ENCODE measurements at places on chromosomes 4 and X. TPM values are rescaled to one million over a fixed set of nuclear protein-coding genes. Genes with fewer than 3 reads are reported as not detected.

DNA sequence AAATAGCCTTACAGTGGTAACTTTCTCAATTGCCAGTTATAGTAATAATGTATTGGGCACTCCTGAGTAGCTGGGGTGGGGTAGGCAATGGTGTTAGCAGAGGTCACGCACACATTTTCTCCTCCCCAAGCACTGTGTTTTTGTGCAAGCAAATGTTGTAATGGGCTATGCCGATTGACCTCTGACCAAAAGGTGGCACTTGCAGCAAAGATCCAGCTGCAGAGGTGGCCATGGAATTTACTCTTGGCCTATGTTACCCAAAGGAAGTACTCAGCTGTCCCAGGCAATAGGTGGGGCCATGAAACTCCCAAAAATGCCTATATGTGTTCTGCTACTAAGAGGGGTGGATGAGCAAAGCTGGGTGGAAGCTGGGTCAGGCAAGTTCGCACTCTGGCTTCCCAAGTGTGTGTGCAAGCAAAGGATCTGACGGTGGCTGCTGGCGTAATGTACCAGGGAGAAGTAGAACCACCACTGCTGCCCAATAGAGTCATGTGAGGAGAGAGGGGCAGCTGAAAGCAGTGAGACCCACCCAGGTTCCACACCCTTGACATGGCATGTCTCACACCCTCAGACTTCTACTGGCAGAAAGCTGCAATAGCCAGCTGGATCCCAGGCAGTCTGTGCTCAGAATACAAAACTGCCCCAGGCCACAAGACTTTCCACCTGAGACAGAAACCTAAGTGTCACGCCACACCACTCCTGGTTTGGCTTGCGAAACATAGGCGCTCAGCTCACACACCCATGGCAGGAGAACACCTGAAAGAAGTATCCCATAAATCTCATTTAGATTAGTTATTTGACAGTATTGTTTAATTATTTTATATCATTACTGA is 353.3 kb upstream of the EMCN start:
- no peak for DNase-seq

DNA sequence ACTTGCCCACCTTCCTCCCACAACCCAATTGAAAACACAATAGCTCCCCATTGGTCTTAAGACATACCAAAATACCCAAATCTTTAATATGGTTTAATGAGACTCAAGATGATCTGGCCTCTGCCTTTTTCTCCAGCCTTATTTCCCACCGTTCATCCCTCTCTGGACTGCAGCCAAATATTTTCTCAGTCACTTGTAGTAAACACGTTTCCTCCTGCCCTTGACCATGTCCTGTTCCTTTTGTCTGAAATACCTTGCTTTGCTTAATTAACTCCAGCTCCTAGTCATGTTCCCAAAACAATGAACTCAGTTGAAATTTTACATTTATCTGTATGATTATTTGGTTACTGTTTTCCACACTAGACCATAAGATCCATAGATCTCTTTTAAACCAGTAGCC is 8.4 kb upstream of the NUP54 start:
- no peak for DNase-seq

Gene GAGE12J
- not detected for total RNA-seq

- no peak for DNase-seq
Measured at GRCh38 chr4:8644966-8645752, 52.6 kb downstream of the CPZ start.

Gene TRIM75
- not detected for total RNA-seq

DNA sequence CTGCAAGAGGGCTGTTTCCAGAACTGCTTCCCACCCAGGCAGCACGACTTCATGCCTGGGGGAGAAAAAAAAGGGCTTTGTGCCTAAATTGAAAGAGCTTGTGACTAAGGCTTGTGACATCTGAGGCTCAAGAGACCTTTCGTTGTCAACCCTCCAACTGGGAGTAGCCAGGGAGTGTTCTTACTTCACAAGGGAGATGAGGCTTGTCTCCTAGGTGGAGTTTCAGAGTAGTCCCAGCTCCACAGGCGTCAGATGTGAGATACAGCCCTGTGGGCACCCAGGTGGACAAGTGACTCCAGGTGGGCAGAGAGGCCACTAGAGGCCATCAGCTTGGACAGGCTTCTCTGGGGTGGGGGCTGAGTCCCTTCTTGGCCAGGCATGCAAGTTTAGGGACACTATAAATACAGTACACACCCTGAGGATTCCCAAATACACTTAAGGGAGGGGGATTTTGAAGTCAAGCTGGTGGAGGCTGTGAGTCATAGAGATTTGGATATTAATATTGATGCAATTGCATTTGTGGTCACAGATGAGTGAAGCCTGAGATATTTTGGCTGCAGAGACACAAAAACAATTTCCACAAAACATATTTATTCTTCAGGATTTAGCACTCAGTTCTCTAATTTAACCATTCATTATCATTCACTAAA is 40.1 kb upstream of the SETD7 start:
- no peak for DNase-seq

Gene NOX1
- not detected for total RNA-seq

DNA sequence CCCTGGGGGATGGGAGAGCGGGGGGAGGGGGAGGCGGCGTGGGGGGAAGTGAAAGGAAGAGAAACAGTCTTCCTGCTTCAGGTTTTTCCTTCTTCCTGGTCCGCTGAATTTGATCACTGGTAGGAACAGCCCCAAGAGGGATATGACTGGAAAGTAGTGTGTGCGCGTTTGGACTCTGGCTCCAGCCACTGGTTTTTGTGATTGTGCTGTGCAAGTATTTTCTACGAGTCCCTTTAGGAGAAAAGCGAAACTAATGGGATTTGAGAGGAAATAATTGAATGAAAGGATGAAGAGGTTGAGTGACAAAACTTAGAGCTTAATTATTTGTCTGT is 836 bp downstream of the PRRG1 start:
- no peak for DNase-seq

All from uterus (tissue), 4 donors.